SW480 (cell line): ENCODE measurements at places on chromosomes 11 and 22.

DNA sequence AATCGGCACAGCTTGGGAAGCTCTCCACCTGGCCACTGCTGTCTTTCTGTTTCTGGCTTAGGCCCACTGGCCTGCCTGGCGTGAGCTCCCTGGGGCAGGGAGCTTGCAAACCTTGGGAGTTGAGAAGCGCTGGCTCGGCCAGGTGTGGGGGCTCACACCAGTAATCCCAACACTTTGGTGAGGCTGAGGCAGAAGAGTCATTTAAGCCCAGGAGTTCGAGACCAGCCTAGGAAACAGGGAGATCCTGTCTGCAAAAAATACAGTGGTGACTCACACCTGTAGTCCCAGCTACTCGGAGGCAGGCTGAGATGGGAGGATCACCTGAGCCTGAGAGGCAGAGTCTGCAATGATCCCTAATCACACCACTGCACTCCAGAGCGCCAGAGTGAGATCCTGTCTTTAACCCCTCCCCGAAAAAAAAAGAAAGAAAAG is 4.0 kb downstream of the AP5B1 start:
- DNase-seq = no peak

- DNase-seq = no peak
Observed at GRCh38 chr11:57315491-57315890, 9.3 kb downstream of the TNKS1BP1 start.

GRCh38 chr22:34015642-34016041 is 95.4 kb upstream of the LARGE1 start:
- DNase-seq = no peak

GRCh38 chr22:27644566-27644965 is 157.0 kb downstream of the MN1 start:
- DNase-seq = no peak

GRCh38 chr11:69439127-69439526 is 42.3 kb upstream of the LINC01488 start:
- DNase-seq = no peak

GRCh38 chr11:28242596-28242995 is 134.4 kb downstream of the METTL15 start:
- DNase-seq = no peak

- DNase-seq = peak; percentile 38
Observed at GRCh38 chr11:19311308-19312030, 70.7 kb upstream of the E2F8 start.

GRCh38 chr11:82858556-82859091 is 41.6 kb downstream of the PRCP start:
- DNase-seq = peak; percentile 19

DNA sequence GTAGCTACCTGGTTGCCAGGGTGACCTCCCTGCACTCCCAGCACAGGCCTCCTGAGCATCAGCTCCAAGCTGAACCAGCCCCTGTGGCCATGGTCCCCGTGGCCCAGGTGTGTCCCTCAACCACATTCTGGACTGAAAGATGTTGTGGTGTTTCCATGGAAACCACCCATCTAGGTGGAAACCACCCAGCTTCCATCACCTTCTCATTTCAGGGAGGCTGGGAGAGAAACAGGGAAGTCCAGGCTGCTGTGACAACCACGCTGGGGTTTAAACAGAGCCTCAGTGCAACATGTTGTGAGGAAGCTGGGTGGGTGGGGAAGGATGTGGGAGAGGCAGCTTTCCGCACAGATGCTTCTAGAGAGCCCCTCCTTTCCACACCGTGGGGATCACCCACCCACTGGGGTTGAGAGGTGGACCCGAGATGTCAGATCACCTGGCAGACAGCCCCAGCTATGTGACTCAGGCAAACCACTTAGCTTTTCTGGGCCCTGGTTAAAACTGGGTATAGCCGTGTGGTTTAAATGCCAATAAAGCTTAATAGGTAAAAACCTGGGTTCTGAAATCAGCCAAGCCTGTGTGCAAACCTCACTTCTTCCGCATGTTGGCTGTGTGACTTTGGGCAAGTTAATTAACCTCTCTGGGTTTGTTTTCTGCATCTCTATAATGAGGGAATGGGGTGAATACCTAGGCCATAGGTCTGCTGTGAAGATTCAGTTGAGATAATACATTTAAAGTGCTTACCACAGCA is 46.4 kb downstream of the CD82 start:
- DNase-seq = no peak

DNA sequence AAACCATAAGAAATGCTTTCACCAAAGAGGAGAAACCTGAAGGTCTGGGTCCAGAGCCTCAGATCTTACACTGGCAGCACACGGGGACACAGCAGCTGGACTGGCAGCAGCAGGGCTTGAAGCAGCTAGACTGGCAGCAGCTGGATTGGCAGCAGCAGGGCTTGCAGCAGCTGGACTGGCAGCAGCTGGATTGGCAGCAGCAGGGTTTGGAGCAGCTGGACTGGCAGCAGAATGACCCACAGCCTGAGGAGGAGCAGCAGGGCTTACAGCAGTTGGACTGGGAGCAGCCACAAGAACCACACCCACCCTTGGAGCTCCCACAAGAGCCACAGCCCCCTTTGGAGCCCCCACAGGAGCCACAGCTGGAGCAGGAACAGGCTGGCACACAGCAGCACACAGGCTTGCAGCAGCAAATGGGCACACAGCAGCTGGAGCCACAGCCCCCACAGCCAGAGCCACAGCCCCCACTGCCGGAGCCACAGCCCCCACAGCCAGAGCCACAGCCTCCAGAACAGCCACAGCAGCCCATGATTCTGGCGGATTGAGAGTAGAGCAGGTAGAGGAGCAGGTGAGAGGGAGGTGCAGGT is at the start of gene KRTAP5-11:
Gene KRTAP5-11, minus strand, starts transcription at position 567 of the 587 bp plus-strand sequence. Its CDS starts 38 bp downstream, at position 529.
- no peak for DNase-seq

DNA sequence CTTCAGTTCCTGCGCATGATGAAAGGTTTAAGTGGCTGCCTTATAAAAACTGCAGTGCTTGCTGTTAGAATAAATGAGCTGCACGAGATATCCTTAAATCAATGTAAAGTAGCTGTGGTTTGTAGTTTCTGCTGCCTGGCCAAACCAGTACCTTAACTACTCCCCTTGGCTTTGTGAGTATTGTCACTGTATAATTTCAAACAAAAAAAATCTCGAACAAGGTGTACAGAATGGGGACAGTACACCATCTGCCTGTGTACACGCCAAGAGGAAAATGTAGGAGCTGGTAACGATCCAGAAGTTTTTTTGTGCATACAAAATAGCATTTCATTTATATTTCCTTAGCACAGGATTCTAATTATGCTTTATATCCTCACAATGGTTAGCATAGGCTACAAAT is 20.6 kb upstream of the NDUFC2 start:
- no peak for DNase-seq

- no peak for DNase-seq
Observed at GRCh38 chr11:66150725-66151124, 80.7 kb downstream of the PACS1 start.

- no peak for DNase-seq
Observed at GRCh38 chr22:50136581-50137015, 33.9 kb upstream of the PANX2 start.

DNA sequence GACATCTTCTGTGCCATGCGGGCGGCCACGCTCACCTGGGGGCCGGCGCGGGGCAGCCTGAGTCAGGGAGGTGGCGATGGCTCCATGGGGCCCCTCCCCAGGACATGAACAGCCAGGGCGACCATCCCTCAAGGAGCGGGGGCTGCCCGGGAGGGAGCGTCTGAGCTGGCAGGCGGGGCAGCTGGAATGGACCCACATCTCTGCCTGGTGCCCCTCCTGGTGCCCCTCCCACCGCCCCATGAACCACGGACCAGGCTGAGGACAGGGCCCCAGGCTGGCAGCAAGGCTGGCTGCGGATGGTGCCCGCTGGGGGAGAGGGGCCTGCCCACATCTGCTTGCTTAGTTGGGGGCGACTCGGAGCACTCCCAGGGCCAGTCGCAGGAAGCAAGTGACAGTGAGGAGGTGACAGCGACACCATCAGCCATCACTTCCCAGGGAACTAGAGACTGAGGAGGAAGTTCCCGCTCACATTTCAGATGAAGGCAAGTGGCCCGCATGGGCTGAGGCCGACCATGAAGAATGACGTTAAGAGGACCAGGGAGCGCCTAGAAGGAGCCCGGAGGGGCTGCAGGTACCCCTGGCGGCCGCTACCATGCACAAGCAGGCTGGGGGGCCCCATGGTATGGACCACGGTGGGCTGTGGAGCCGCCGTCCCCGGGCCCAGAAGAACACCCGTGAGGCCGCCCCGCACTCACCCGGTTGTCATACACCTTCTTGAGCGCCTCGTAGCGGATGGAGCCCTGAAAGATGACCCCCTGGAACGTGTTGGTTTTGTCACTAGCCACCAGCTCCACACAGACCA is 37.3 kb downstream of the KIAA0930 start:
- no peak for DNase-seq

DNA sequence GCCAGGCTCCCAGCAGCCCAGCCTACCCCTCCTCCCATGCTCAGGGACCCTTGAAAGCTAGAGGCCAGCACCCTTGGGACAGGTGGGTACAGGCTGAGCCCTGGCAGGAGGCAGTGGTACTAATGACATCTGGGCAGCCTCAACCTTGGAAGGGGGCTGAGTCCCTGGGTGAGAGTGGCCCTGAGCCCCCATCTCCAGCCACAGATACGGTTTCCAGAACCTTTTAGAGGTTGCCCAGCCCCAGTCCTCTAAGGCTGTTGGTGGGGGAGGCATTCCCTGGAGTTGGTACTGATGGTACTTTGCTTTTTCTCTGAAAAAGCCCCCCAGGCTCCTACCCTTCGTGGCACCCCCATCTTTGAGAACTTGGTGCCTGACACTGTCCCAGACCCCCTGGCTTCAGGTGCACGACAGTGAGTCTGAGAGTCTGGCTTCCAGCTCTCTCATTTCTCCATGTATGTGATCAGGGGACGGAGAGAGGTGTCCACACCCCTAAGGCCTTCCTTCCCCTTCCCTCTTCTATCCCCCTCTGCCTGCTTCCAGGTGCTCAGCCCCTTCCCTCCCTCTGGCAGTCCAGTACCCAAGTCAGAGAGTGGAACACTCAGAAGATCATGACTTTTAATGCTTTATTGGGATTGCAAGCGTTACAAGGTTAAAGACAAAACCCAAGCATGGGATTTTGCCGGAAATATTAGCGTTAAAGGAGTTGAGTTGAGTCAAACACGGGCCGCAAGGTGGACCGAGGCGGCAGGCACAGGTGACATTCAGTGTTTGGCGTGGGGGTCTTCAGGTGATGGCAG is 10.5 kb downstream of the IGF2 start:
- no peak for DNase-seq

GRCh38 chr11:2142762-2143202 is 3.6 kb upstream of the IGF2 start:
- peak; percentile 64 for DNase-seq

DNA sequence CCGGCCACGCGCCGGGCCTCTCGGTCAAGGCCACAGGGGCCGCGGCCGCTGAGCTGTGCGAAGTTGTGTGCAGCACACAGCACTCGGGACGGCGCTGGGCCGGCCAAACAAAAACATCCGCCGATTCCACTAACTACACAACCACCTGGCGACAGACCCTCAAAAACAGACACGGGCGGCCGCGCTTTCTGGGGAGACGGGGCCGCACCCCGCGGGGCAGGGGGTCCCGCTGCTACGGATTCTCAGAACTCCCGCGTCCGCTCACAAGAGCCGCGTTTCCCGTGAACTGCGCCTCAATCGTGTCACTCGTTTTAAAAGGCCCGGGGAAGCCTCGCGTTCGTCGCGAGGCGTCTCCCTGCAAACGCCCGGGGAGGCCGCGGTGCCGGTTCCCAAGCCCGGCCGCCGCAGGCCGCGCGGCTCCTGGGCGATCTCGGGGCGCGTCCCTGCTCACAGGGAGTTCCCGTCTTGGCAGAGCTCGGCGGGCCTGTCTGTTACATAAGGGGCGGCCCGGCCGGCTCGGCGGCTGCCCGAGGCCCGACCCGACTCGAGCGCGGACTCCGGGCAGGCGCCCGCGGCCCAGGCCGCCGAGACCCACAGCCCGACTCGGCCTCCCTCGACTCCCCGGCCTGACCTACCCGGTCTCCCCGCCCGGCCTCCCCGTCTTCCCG is 936 bp downstream of the BRD1 start:
- no peak for DNase-seq

- DNase-seq = no peak
Observed at GRCh38 chr11:116643521-116643920, 129.3 kb downstream of the BUD13 start.

DNA sequence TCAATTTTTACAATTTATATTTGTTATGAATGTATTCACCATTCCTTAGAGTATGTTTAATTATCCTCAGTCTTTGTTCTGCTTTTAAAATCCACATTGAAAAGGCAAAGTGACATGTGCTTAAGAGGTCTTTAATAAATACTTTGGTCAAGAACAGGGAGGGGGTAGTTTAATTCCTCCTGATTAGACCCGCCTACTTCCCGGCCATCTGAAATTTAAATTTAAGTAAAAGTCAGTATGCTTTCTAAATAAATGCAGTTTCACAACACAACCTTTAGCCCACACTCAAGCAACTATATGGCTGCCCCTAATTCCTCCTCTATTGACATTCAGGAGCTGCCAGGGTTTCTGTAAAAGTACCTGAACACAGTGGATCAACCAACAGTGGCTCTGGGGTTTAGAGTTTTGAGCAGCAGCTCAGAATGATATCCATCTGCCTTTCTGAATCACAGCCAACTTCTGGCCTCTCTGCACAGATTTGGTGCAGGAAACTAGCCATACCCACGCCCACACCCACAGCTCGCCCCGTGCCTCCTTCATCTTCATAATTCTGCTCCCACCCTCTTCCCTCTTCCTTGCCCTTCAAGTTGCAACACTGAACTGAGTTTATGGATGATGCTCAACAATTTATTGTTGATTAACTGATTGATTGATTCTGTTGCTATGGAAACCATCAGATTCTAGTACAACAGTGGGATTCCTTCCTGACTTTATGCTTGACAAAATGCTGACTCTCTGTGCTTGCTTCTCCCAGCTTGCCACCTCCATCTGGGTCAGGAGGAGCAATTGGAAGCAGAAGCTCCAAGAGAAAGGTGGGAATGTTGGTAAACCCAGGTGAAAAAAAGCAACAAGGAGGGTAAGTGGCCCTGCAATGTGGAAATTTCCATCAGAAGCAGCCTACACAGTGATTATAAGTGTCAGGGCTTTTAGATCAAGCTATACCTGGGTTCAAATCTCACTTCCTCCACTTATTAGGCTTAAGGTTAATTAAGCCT is 70.8 kb downstream of the PANX1 start:
- DNase-seq = no peak

DNA sequence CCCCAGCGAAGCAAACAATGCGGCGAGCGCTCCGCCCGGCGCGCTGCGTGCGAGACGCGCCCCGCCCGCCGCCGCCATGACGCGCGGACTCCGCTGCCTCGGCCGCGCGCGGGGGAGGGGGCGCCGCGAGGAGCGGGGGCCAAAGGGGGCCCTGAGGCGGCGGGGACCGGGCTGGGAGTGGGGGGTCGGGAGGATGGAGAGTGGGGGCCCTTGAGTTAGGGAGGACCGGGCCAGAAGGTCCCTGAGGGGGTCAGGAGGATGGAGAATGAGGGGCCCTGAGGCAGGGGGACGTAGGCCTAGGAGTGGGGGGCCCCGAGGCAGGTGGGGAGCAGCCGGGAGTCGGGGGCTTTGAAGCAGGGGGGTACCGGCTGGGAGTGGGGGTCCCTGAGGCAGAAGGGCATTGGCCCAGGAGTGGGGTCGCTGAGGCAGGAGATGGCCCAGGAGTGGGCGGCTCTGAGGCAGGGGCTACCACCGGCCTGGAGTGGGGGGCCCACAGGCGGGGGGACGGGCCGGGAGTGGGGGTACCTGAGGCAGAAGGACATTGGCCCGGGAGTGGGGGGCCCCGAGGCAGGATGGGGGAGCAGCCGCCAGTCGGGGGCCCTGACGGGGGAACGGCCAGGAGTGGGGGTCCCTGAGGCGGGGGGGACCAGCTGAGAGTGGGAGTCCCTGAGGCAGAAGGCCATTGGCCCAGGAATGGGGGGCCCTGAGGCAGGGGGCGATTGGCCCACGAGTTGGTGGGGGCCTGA is at the start of gene BRD1:
Gene BRD1, minus strand, starts transcription at position 21 of the 746 bp plus-strand sequence. CDS start 3,556 bp downstream, outside the sequence.
- peak; percentile 31 for DNase-seq

GRCh38 chr22:43526117-43526655 is 114.4 kb downstream of the MPPED1 start:
- DNase-seq = no peak
